ENCODE measurements at places on chromosomes 12 and 14. TPM values are rescaled to one million over a fixed set of nuclear protein-coding genes. Genes with fewer than 3 reads are reported as not detected.

- no peaks in the 10 kb centered on the region for H3K27me3 ChIP-seq
- peak within 1 kb of the TSS; percentile 97 for H3K27ac ChIP-seq
- H3K4me1 ChIP-seq: no peaks in the 10 kb centered on the region
- peak; percentile 84 for DNase-seq
- H3K4me3 ChIP-seq: peak within 1 kb of the TSS; percentile 79
These were observed at the start of gene PXN for GRCh38 chr12:120265473-120266179. Gene PXN, minus strand, starts transcription at chr12:120265730. Its CDS starts 101 bp downstream, at chr12:120265629.

GRCh38 chr12:50101663-50102062, 2.1 kb upstream of the GPD1 start:
- H3K27me3 ChIP-seq: no peaks in the 10 kb centered on the region
- no peak for DNase-seq
- no peak overlapping the region for H3K4me3 ChIP-seq
- H3K36me3 ChIP-seq: no peaks in the 10 kb centered on the region
- H3K4me1 ChIP-seq: no peaks in the 10 kb centered on the region
- H3K27ac ChIP-seq: no peak overlapping the region

Gene NR1H4
- not detected for total RNA-seq

GRCh38 chr14:77872983-77873382, 73.1 kb downstream of the ADCK1 start:
- H3K36me3 ChIP-seq: no peaks in the 10 kb centered on the region
- no peaks in the 10 kb centered on the region for H3K4me1 ChIP-seq
- H3K27ac ChIP-seq: no peak overlapping the region
- no peaks in the 10 kb centered on the region for H3K27me3 ChIP-seq

DNA sequence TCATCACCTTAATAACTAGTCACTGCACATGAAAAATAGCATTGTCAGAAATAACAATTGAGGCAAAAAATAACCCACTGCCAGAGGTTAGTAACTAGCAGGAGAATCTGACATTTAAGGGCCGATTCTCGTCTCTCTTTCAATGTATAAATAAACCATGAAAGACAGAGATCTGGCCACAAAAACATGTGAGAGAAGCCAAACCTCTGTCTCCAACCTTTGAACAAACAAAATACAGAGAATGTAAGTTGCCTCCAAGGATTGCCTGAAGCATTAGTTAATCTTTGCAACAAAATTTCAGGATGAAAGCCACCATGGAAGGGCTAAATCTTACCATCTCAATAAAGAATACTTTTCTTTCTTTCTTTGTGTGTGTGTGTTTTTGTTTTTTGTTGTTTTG, 257.4 kb upstream of the TMTC1 start:
- no peaks in the 10 kb centered on the region for H3K36me3 ChIP-seq
- no peaks in the 10 kb centered on the region for H3K4me1 ChIP-seq
- H3K4me3 ChIP-seq: no peak overlapping the region

DNA sequence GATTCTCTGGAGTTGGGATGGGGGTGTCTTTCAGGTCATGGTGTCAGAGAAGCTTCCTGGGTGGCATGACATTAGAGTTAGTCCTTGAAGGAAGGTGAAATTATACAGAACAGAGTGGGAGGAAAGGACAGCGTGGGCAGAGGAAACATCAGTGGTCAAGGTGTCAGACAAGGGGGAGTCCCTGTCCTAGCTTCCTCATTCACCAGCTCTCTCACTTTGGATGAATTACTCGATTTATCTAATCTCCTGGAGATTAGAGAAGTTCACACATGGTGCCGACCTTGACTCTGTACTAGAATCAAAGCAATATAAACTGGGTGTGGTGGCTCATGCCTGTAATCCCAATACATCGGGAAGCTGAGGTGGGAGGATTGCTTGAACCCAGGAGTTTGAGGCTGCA, 492.9 kb downstream of the VRK1 start:
- H3K4me3 ChIP-seq: no peak overlapping the region
- H3K4me1 ChIP-seq: no peaks in the 10 kb centered on the region
- H3K27ac ChIP-seq: no peak overlapping the region
- no peaks in the 10 kb centered on the region for H3K36me3 ChIP-seq

Gene SLC6A15
- total RNA-seq: 4.4 TPM

Gene KRT2
- not detected for total RNA-seq

GRCh38 chr14:63383776-63384367, 65.1 kb upstream of the GPHB5 start:
- DNase-seq: no peak
- H3K27me3 ChIP-seq: no peaks in the 10 kb centered on the region
- H3K4me3 ChIP-seq: no peak overlapping the region
- H3K27ac ChIP-seq: no peak overlapping the region
- no peaks in the 10 kb centered on the region for H3K4me1 ChIP-seq

GRCh38 chr12:98601924-98602323, 8.4 kb downstream of the SLC25A3 start:
- no peaks in the 10 kb centered on the region for H3K27me3 ChIP-seq
- H3K27ac ChIP-seq: no peak overlapping the region
- DNase-seq: no peak
- no peak overlapping the region for H3K4me3 ChIP-seq
- H3K36me3 ChIP-seq: no peaks in the 10 kb centered on the region

- no peaks in the 10 kb centered on the region for H3K4me1 ChIP-seq
- no peak overlapping the region for H3K27ac ChIP-seq
- no peaks in the 10 kb centered on the region for H3K36me3 ChIP-seq
- no peak for DNase-seq
- H3K4me3 ChIP-seq: no peak overlapping the region
- no peaks in the 10 kb centered on the region for H3K27me3 ChIP-seq
These were observed 103.0 kb upstream of the NTF3 start for GRCh38 chr12:5328669-5329517.

Gene RPS6KL1
- 0.26 TPM for total RNA-seq

DNA sequence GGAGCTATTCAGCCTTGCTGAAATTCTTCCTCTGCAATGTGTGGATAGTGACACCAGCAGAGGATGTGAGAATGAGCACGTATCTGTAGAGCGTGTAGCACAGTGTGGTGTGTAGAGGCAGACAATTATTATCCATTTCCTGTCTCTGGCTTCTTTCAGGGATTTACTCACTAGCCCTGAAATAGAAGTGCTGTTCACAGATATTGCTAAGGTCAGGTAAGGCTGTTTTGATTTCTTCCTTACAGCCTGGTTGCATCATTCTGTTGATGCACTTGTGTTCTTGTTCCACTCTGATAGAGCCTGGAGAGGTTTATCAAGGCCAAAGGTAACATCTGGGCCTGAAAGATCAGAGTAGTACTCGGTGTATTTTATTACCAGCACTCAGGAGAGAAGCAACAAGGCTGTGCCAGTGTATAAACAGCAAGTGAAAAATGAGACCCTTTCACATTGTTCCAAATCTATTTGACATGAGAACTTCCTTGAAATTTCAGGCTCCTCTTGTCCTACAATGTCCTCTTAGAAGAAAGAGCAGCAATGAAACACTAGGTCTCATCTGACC, 16.7 kb downstream of the ARG2 start:
- H3K4me1 ChIP-seq: no peaks in the 10 kb centered on the region
- no peaks in the 10 kb centered on the region for H3K36me3 ChIP-seq
- H3K27ac ChIP-seq: no peak overlapping the region
- H3K27me3 ChIP-seq: no peaks in the 10 kb centered on the region
- no peak overlapping the region for H3K4me3 ChIP-seq

GRCh38 chr12:47717443-47718193, 7.7 kb downstream of the ENDOU start:
- peak; percentile 86 for DNase-seq
- no peaks in the 10 kb centered on the region for H3K36me3 ChIP-seq
- H3K4me3 ChIP-seq: no peak overlapping the region

- H3K4me1 ChIP-seq: no peaks in the 10 kb centered on the region
- no peaks in the 10 kb centered on the region for H3K27me3 ChIP-seq
- no peak overlapping the region for H3K4me3 ChIP-seq
- H3K27ac ChIP-seq: no peak overlapping the region
These were observed 6.5 kb upstream of the OR4E1 start for GRCh38 chr14:21680072-21680471.

GRCh38 chr12:110791589-110791988, 48.9 kb upstream of the PPP1CC start:
- DNase-seq: no peak
- no peak overlapping the region for H3K27ac ChIP-seq
- H3K4me1 ChIP-seq: no peaks in the 10 kb centered on the region

DNA sequence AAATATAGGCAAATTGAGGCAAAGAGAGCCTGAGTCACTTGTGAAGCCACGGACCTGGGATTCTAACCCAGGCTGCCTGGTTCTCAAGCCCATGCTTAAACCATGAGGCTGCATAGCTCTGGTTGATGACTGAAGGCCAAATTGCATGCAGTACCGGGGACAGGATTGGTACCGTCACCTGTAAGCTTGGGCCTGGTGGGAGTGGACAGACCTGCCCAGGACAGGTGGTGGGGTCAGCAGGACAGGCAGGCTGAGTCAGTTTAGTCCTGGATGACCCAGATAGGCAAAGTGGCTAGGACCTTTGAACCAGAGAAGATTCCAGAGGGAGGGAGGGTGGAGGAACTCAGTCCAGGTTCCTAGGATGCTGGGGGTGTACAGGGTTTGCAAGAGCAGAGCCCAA, 25.8 kb downstream of the RIN3 start:
- no peak overlapping the region for H3K4me3 ChIP-seq
- peaks cover 10% of the 10 kb centered on the region for H3K4me1 ChIP-seq
- H3K36me3 ChIP-seq: no peaks in the 10 kb centered on the region
- DNase-seq: no peak
- peak overlapping the region; percentile 73 for H3K27ac ChIP-seq

Gene LAG3
- 4.4 TPM for total RNA-seq

GRCh38 chr12:77645966-77646598, 184.6 kb upstream of the NAV3 start:
- no peaks in the 10 kb centered on the region for H3K36me3 ChIP-seq
- DNase-seq: no peak
- no peak overlapping the region for H3K4me3 ChIP-seq
- no peaks in the 10 kb centered on the region for H3K27me3 ChIP-seq
- no peaks in the 10 kb centered on the region for H3K4me1 ChIP-seq
- H3K27ac ChIP-seq: no peak overlapping the region

GRCh38 chr12:75834591-75834990, 197.0 kb downstream of the PHLDA1 start:
- no peaks in the 10 kb centered on the region for H3K27me3 ChIP-seq
- DNase-seq: no peak
- no peak overlapping the region for H3K4me3 ChIP-seq
- H3K27ac ChIP-seq: no peak overlapping the region
- no peaks in the 10 kb centered on the region for H3K4me1 ChIP-seq

GRCh38 chr14:102723650-102724049, 53.6 kb upstream of the TRAF3 start:
- H3K27ac ChIP-seq: no peak overlapping the region
- H3K36me3 ChIP-seq: no peaks in the 10 kb centered on the region
- no peak for DNase-seq
- no peak overlapping the region for H3K4me3 ChIP-seq

DNA sequence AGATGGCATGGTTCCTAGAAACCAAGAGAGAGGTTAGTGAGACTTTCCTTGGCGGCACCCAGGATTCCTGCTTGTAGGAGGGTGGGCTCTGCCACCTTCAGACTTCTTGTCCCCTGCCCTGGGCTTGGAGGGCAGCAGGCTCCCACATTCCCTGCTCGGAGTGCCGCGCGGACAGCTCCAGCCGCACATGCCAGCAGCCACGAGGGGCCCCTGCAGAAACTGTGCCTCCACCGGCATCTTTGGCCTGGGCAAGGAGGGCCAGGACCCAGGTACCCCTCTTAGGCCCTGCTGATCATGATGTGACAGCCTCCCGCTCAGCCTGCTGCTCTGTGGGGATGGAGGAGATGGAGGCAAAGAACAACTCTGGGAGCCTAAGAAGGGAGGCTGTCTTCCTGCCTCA, 62.3 kb downstream of the PRIMA1 start:
- H3K4me3 ChIP-seq: no peak overlapping the region
- H3K27me3 ChIP-seq: no peaks in the 10 kb centered on the region
- no peaks in the 10 kb centered on the region for H3K36me3 ChIP-seq
- H3K4me1 ChIP-seq: no peaks in the 10 kb centered on the region
- H3K27ac ChIP-seq: no peak overlapping the region

Gene DBX2
- 0.35 TPM for total RNA-seq

GRCh38 chr14:66530526-66530925, 22.6 kb downstream of the GPHN start:
- no peak for DNase-seq
- H3K4me1 ChIP-seq: no peaks in the 10 kb centered on the region
- H3K4me3 ChIP-seq: no peak overlapping the region
- no peak overlapping the region for H3K27ac ChIP-seq

DNA sequence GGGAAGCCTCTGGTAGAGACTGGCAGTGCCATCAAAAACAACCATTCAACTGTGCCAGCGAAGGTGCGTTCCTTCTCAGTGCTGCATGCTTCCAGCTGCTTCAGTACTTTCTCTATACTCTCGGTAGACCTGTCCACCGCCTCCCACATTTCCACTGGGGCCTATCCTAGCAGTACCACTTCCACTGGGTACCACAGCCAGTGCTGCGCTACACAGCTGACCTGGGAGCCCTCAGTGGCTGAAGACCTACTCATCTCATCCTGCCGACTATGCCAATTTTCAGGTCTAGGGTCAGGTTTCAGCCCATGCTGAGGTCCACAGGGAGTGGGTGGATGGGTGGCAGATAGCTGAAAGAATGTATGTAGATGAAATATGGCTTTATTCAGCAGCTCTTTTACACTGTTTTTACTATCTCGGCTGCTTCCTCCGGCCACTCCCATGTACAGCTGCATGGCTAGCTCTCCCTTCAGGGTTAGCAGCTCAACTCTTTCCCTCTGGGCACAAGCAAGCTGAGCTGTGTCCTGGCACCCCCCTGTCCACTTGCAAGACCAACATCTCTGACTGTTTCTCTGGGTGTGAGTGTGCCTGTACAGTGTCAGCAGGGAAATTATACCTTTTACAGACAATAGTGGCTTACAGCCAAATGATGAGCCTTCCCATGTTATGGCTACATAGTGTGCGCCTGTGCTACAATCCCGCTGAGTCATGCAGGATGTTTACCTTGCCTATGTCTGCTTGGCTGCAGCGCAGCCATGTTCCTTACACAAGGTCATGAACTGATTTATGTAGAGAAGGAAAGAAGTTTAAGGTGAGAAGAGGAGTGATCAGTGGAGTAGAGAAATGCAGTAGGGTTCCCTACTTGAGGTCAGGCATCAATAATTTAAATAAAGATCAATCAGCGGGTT, 125.7 kb upstream of the DDHD1 start:
- no peaks in the 10 kb centered on the region for H3K36me3 ChIP-seq
- no peaks in the 10 kb centered on the region for H3K4me1 ChIP-seq
- H3K27ac ChIP-seq: no peak overlapping the region
